Osteocyte (in vitro differentiated cells): ENCODE measurements at places on chromosomes 12 and 14. TPM values are rescaled to one million over a fixed set of nuclear protein-coding genes. Genes with fewer than 3 reads are reported as not detected.
A peak's percentile ranks its signal among the peaks of the same experiment; 100 is the strongest.

GRCh38 chr14:60278350-60278749 is 29.3 kb downstream of the PPM1A start:
- DNase-seq: no peak

GRCh38 chr14:101735453-101735852 is 26.1 kb upstream of the PPP2R5C start:
- peak; percentile 8 for DNase-seq

DNA sequence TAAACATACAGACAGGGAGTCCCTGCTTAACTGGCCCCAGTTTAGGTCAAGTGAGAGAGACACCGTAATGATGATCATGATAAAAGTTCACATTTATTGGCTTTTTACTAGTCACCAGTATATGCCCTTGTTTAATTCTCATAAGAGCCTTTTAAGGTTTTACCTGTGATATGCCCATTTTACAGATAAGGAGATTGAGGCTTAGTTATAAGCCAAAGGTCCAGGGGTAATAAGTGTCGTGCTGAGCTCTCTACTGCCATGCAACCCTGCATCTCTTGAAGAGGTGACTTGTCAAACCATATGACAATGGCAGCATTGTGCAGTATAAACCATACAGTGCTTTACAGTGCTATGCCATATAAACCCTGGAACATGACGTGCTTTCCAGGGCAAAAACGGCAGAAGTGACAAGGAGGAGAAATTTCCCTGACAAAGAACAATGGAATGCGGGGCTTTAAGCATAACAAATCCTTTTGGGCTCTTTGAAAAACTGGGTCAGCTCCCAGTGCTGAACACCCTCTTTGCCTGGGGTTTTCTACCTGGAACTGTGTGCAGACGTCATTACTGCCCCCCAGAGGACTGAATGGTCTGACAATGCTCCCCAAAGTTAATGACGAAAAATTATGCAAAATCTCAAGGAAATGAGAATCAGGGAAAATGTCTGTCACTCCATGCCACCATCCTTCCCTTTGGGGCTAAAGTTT is 59.7 kb upstream of the C14orf132 start:
- no peak for DNase-seq

DNA sequence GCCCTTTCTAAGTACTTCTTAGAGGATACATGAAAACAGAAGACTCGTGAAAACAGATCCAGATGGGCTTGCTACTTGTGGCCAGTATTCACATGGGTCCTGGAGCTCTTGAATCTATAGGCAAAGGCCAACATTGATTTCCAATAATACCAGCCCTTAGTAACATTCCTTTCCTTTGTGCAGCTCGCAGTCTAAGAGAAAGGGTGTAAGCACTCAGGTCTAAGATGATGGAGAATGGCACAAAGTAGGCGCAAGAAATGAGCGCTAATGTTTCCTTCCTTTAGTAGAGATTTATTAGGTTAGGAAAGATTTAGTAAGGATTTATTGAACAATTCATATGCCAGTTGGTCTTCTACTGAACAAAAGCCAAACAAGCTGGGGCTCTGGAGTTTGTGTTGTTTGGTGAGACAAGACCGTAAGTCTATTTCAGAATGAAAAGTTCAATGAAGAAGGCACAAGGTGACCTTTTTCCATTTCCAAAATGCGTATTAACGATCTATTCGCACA is 525 bp downstream of the RNU6-8 start:
- DNase-seq: no peak

- DNase-seq: no peak
Measured at GRCh38 chr12:89244536-89244935, 107.8 kb downstream of the DUSP6 start.

- DNase-seq: no peak
Measured at GRCh38 chr12:92029902-92030586, 115.6 kb downstream of the BTG1 start.

- DNase-seq: no peak
Measured at GRCh38 chr12:28032811-28033537, 60.4 kb upstream of the PTHLH start.

DNA sequence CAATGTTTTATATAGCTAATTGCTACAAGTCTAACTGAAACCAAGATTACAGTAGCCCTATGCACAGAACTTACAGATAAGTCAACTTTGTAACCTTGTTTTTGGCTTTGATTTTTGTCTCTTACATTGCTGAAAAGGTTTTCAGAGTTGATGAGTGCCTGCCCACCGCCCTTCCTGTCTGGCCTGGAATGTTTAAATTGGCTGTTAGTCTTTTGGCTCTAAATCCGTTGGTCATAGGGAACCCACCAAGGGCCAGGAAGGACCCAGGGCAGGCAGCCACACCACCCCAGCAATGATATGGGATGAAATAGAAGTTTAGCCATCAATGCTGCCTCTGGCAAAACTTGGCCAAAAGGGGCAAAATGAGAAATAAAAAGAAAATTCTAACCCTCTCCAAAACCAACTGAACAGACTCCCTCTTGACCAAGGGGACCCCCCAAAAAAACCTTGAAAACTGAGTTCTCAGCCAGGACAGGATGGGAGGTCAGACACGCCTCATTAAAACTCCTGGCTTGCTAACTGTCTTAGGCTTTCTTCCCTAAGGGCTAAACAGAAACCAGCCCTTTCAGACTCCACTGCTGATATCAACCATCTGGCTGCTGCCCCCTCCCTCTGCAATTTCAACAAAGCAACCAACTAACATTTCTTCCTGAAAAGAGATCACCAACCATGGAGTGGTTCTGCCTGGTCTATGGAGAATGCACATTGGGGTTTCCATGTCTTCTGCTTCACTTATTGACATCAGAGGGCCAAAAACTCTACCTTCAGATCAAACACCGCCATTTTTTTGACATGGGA is 242.1 kb upstream of the NOS1 start:
- no peak for DNase-seq

GRCh38 chr12:100951756-100952155 is 157.2 kb downstream of the ANO4 start:
- DNase-seq: no peak

DNA sequence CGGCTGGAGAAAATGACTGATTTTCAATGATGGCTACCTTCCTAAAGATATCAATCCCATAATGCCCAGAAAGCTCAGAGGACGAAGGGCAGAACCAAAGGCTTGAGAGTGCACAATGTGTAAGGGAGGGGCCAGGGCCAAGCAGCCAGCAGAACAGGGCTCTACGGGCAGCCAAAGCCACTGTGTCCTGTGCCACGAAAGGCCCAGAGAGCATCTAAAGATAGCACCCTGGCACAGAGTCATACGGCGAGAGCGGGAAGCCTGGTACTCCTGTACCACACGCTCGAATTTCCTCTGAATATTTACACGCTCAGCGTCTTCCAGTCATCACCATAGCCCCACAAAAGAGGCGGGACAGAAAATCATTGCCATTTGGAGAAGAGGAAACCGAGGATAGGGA is 39.5 kb downstream of the PRMT8 start:
- peak; percentile 77 for DNase-seq

GRCh38 chr14:72906316-72906715 is 12.4 kb upstream of the DPF3 start:
- DNase-seq: no peak

- DNase-seq: no peak
Measured at GRCh38 chr12:75975702-75976101, 55.9 kb downstream of the PHLDA1 start.

- DNase-seq: no peak
Measured at GRCh38 chr12:45203767-45204166, 12.1 kb upstream of the ANO6 start.

GRCh38 chr12:69623970-69624369 is 13.3 kb upstream of the LRRC10 start:
- no peak for DNase-seq

GRCh38 chr14:82094829-82095345 is 561.2 kb upstream of the SEL1L start:
- DNase-seq: no peak

GRCh38 chr14:67883717-67884116 is 64.1 kb downstream of the RAD51B start:
- DNase-seq: no peak

- DNase-seq: no peak
Measured at GRCh38 chr12:119178544-119179334, at the start of gene HSPB8. TSS of gene HSPB8 (plus strand) at chr12:119178931. CDS start at chr12:119179313, 382 bp downstream.

Gene GPX2
- total RNA-seq: not detected in 2 replicates

Gene MED6
- 36.1 and 39.7 TPM in 2 replicates for total RNA-seq

Gene KRT85
- total RNA-seq: not detected in 2 replicates

Gene GLS2
- total RNA-seq: 0.31 TPM in 1 of 2 replicates, not detected in the other

Gene KRT86
- total RNA-seq: 0.24 TPM in 2 replicates

Gene IL31
- not detected in 2 replicates for total RNA-seq

Gene DEGS2
- total RNA-seq: 0.19 and 0.21 TPM in 2 replicates

Gene PELI2
- total RNA-seq: 15.0 and 15.3 TPM in 2 replicates

Gene KRT71
- not detected in 2 replicates for total RNA-seq

Gene MANSC4
- not detected in 2 replicates for total RNA-seq
